ENCODE measurements at places on chromosomes 2 and 18. TPM values are rescaled to one million over a fixed set of nuclear protein-coding genes. Genes with fewer than 3 reads are reported as not detected.
A peak's percentile ranks its signal among the peaks of the same experiment; 100 is the strongest.

DNA sequence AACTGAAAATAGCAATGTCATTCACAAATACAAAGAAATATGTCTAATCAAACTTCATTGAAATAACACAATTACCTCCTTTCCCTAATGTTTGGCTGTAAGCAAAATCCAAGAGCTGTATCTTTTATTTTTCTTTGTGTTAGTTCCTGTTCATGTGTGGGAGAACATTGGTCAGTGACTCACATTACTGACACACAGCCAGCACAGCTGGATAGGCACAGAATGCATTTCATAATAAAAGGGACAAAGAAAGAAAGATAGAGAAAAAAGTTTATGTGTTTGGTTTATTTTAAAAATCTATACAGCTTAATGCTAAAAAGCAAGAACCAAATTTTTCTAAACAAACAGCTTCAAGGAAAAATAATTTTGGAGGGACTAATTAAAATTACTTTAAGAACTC is 185.6 kb upstream of the COL3A1 start:
- peak; percentile 53 for DNase-seq

DNA sequence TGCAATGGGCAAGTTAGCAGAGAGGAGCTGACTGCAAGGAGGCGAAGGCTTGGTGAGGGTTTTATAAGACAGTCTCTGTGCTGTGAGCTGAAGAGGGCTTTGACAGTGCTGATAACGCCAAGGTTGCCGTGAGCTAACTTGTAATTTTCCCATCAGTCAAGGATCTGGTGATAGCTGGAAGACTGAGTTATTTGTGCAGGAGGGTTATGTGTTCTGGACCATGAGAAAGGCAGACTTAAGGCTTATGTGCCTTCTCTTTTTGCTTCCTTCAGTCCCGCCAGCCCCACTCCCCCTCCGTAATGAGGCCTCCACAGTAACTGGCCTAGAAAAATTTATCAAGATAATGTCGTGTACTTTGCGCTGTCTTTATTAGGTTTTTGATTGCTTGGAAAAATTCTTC is 94.6 kb downstream of the RTP5 start:
- DNase-seq: no peak

GRCh38 chr2:213679894-213680293 is 395.6 kb downstream of the SPAG16 start:
- no peak for DNase-seq

DNA sequence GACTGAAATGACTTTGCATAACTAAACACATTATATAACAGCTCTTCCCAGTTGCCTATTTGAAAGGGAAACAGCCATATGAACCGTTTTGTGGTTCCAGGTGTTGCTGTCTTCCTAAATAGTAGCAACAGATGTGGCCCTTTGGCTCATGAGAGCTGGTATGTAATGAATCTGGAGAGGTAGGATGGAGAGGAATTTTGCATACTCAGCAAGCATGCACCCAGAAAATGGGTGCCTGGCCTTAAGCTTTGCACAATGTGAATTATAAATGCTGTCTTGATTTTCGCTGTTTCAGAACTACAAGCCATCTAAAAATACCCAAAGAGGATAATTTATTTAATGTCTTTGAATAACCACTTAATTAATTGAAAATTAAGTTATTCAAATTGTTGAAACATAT is 15.6 kb upstream of the ERBB4 start:
- DNase-seq: no peak

DNA sequence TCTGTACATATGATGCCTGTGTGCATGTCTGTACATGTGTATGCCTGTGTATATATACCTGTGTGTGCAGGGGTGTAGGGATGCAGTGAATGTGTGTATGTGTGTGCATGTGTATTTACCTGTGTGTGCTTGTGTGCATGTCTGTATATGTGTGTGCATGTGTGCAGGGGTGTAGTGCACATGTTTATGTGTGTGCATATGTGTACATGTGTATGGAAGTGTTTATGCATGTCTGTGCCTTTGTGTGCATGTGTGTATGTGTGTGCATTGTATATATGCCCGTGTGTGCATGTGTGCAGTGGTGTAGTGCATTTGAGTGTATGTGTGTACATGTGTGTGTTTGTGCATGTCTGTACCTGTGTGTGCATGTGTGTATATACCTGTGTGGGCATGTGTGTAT is 51.0 kb upstream of the TMEM18 start:
- DNase-seq: no peak

GRCh38 chr18:13627639-13628038 is 98.7 kb downstream of the FAM210A start:
- DNase-seq: no peak

DNA sequence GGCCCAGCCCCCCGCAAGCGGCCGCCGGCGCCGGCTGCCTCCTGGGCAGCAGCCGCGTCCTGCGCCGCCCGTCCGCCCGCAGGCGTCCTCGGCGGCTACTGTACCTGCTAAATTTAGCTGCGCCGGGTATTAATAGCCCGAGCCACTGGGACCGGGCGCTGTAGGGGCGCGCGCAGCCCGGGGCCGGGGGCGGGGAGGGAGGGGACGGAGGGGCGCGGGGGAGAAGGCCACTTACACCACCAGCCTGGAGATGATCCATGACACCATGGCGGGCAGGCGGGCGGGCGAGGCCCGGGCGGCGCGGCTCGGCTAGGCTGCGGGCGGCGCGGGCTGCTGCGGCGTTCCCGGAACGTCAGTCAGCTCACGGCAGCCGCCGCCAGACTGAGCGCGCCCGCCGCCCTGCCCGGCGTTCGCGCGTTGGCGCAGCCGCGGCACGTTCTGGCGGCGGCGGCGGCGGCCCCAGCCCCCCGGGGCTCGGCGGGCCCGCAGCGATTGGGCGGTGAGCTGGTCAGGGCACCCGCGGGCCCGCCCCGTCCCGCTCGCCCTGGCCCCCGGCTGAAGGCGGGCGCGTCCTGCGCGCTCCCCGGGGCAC is at the start of gene REEP1:
Gene REEP1 (minus strand): TSS at position 383 of the 592 bp plus-strand sequence. CDS start 116 bp downstream, at position 267.
- no peak for DNase-seq

IL1A gene
- polyA plus RNA-seq: 0.31 TPM

NOSTRIN gene
- 36.1 TPM for polyA plus RNA-seq

DNA sequence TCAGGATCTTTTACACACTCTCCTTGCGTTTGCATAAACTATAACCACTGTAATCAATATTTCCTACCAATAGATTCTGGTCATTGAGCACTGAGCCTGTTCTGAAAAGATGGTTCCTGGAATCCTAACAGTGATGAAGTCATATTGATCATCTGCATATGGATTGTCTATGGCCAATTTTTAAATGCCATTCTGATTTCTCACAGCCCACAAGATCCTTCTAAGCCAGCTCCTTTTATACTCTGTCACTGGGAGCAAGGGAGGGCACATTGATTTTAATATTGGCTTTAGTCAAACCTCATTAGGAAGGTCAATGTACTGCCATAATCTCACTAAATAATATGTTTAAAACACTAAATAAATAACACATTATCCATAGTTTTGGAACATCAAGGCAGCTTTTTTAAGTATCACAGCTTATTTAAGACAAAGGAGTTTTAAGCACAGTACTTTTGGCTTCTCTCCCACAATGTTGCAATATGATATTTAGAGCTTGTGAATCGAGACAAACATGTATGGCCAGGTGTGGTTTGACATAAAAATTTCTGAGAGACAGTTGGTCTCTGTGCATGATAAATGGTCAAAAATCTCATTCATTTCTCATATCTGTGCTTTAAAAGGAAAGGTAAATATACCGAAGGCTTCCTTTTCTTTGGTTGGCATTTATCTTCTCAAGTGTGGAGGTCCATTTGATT is 267.3 kb downstream of the MTX2 start:
- no peak for DNase-seq

RAB6C gene
- polyA plus RNA-seq: 1.2 TPM

DNA sequence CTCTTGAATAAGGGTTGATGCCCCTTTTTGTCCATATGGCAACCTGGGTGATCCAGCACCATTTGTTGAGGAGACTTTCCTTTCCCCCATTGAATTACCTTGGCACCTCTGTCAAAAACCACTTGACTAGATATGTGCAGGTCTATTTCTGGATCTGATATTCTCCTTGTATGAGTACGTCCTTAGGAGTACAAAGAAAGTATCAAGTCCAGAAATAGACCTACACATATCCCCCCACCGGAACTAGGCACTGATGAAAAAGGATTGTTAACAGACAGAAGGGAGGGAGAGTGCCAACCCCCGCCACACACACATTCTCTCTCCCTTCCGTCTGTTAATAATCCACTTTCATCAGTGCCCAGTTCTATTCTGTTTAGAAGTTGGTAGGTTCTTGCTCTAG is 225.0 kb downstream of the TMEM163 start:
- DNase-seq: no peak

GRCh38 chr18:42444349-42444748 is 489.3 kb downstream of the PIK3C3 start:
- DNase-seq: no peak

UGT1A7 gene
- not detected for polyA plus RNA-seq

GKN1 gene
- not detected for polyA plus RNA-seq

ARMC9 gene
- 25.3 TPM for polyA plus RNA-seq

VIT gene
- 0.07 TPM for polyA plus RNA-seq

DNA sequence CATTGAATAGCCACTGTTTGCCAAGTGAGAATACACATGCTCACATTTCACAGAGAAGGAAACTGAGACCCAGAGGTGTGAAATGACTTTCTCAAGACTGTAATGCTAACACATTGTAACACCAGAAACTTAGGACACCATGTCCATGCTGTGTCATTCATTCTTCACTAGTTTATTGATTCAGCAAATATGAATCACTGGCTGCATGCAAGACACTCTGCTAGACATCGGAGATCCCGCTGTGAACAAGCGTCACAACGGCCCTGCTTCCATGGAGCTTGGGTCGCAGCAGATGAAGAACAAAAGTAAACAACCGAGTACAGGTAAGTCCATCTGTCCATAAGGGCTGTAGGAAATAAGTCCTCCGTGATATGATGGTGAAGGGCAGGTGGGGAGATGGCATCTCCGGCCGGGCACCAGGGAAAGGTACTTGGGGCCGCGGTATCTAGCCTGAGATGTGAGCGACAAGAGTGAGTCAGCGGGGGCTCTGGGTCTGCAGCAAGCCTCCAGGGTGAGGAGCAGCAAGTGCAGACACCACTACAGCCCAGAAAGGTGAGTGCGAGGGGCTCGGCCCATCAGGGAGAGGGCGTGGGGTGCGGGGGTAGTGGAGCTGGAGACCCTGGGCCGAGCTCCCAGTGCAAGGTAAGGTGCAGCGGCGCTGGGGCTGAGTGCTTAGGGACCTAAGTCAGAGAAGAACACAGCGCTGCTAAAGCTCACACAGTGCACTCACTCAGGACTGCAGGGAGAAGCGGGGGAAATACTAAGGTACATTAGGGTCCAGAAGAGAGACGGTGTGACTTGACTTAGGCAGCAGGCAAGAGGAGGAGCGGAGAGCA is 391.2 kb downstream of the FBXO15 start:
- DNase-seq: no peak

MC5R gene
- 0.24 TPM for polyA plus RNA-seq

GRCh38 chr2:120005834-120006521 is 6.9 kb upstream of the EPB41L5 start:
- no peak for DNase-seq

DNA sequence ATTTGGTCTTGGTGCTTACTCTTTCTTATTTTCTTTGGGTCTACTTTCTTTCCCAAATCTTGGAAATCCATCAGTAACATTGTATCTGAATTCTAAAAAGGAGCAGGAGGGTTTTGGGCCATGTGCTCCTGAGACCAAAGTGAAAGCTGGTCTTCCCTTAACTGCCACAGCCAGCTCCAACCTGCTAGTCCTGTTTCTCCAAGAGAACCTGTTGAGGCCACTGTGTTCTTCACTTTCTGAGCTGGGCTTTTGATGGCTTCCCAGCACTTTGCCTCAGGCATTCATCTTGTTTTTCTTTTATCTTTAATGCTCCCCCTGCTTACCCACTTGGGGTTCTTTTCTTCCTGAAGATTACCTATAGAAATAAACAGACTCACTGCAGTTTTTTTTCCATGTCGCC is 53.3 kb downstream of the ARHGAP28 start:
- DNase-seq: no peak

B3GNT7 gene
- 3.7 TPM for polyA plus RNA-seq

DNA sequence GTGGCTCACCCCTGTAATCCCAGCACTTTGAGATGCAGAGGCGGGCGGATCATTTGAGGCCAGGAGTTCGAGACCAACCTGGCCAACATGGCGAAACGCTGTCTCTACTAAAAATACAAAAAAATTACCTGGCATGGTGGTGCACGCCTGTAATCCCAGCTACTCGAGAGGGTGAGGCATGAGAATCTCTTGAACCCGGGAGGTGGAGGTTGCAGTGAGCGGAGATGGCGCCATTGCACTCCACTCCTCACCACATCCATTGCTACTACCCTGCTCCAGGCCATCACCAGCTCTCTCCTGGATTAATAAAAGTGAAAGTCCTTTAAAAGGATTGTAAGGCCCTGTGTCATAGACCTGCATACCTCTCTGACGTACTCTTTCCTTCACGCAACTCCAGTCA is 1.2 kb downstream of the RMP24 start:
- DNase-seq: no peak

GRCh38 chr2:41321351-41321750 is 726.5 kb upstream of the PKDCC start:
- DNase-seq: no peak

SERPINB4 gene
- not detected for polyA plus RNA-seq

GRCh38 chr2:201852878-201853415 is 46.6 kb downstream of the CDK15 start:
- no peak for DNase-seq

GRCh38 chr2:110800611-110801402 is 68.4 kb downstream of the ACOXL start:
- no peak for DNase-seq

DNA sequence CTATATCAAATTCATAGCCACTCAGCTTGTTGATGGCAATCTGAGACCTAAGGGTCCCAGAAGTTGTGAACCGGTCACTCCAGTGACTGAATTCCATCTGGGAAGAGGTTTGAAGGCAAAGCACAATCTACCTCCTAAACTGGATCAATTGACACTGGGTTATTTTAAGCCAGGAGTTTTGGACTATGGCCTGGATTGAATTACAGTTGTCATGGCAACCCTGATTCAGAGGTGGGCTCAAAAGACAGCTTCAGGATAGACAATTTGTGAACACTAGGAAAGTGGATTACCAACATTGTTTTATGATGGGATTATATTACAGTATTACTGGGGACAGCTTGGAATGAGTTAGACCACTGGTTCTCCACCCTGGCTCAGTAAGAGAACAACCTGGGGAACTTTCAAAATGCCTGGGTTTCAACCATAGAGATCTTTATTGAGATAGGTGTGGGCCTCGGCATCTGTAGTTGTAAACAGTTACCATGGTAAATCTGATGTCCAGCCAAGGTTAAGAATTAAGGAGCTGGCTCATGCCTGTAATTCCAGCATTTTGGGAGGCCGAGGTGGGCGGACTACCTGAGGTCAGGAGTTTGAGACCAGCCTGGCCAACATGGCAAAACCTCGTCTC is 58.8 kb downstream of the MFSD6 start:
- DNase-seq: no peak

GRCh38 chr18:27558388-27559155 is 373.5 kb upstream of the CHST9 start:
- DNase-seq: no peak

HOXD9 gene
- polyA plus RNA-seq: 74.3 TPM

- no peak for DNase-seq
Measured at GRCh38 chr2:233351423-233351822, 2.9 kb upstream of the DGKD start.

XDH gene
- 0.03 TPM for polyA plus RNA-seq

Data from right renal pelvis (tissue), 4 donors.